ENCODE measurements at places on chromosomes 3 and 15.

DNA sequence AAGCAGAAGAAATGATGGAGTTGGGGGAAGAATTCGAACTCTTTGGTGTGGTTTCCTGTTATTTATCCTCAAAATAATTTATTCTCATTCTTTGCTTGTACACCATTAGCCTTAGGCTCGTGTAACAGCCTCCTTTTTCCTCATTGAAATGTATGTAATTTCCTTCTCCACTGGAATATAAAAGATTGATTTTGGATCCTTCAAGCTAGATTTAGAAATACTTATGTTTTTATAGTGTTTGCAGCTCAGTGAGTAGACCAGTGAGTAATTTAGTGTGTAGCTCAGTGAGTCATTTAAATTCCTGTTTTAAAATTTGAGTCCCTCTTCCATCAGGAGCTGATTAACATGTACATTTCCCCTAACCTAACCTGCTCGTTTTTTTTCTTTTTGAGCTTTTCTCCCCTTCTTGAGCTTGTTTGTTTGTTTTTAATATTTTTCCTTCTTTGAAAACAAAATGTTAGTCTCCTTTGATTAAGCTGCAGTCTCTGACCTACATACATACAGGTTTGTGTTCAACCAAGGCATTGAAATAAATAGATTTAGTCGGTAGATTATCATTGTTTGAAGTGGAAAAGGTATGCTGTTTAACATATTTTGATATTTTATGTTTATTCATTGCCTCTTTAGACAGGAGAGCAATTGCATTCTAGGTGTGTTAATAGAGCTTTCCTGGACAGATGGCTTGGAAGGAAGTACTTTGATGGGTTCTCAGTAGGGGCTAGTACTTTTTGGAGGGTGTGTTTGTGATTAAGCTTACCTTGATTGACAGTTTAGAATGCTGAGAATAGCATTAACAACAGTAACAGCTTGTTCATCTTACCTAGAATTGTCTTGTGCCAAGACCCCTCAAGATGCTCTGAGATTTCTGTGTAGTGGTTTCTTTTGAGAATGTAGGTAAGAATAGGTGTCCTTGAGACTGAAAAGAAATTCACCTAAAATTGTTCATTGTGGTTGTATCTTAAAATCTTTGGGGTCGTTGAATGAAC lies 5.9 kb downstream of the USP3 start:
- no peak for DNase-seq

GRCh38 chr3:195110647-195111318 lies 160.2 kb downstream of the XXYLT1 start:
- peak; percentile 87 for DNase-seq

GRCh38 chr3:128845778-128846485 lies 33.5 kb upstream of the ACAD9 start:
- peak; percentile 81 for DNase-seq

- peak; percentile 89 for DNase-seq
Measured at GRCh38 chr3:101873619-101874018, 24.3 kb downstream of the NFKBIZ start.

- DNase-seq = no peak
Measured at GRCh38 chr3:49867871-49868321, 1.8 kb downstream of the CAMKV start.

- DNase-seq = peak; percentile 72
Measured at GRCh38 chr3:3200632-3201212, 21.2 kb upstream of the CRBN start.

GRCh38 chr3:155130001-155130400 lies 49.9 kb downstream of the MME start:
- no peak for DNase-seq

DNA sequence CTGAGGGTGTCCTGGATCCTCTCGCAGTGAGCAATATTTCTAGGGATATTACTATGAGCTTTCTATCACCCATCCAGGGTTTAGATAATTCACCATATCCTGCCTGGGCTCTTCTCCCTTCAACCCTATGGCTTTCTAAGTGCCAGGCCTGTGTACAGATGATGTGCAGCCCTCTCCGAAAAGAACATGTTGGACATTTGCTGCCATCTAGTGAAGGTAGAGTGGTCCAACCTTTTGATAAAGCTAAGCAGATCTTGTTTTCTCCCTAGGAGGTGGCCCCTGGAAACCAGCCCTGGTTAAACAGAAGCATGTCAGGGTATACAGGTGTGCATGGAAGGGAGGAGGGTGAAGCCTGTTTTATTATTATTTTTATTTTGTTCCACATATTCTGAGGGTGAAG lies 27.9 kb upstream of the SCN10A start:
- peak; percentile 20 for DNase-seq

DNA sequence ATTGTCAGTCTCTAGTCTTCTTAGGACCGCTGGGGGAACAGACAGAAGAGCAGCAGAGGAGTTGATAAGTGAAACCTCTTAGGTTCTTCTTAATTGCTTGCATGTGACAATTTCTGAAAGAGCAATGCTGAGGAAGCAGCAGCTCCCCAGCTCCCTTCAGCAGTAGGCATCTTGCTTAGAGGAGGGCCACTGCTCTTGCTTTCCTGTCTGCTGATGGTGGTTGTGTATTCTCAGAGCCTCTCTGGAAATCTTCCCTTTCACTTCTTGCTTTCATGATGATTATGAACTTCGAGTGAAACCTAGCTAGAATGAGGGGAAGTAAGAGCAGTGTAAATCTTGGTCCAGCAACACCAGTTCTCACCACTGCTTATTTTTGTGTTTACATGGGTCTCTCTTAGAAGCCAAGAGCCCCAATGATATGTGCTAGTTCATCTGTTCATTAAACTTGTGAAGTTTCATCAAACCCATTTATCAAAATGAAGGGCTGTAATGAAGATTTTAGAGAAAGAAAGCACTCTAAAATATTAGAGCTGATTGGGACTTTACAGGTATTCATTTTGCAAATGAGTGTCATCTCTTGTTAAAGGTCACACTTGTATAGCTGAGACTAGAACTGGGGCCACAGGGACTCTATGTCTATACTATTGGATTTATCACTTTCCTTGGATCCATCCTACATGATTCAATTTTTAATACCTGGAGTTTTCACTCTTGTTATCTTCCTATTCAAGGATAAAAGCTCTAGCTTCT lies 246.7 kb downstream of the LPP start:
- peak; percentile 80 for DNase-seq

DNA sequence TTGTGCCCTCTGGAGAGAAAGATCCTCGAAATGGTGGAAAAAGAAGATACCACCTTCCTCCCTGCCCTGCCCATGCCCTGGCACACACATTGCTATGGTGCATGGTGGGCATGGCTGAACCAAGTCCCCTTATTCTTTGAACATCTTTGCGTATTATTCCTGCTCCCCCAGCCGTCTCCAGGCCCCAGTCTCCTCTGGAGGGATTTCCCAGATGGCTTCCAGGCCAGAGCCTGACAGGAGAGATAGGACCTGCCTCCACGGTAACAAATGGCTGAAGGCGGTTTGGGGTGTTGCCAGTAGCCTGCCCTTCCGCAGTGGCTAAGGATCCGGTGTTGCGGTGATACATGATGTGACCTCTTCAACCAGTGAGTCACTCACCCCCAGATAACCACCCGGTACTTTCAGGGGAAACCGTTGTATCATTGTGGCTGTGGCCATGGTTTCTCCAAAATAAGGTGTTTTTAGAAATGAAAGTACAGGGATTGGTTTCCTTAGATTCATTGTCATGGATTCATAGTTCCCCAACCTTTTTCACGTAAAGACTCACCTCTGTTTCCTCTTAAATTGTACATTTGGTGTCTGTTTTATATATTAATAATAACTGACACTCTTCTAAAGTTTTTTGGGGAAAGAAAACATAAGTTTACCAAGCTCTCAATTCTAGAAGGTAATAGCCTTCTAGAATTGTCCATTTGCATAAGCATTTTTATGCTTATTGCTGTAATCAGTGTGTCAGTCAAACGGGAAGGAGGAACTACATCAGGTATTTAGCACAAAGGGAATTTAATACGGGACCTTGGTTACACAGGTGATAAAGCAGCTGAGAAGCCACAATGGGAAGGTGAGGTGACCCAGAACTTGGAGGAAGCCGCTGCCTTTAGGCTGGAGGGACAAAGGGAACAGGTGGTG lies 25.9 kb downstream of the SMAD3 start:
- peak; percentile 81 for DNase-seq

DNA sequence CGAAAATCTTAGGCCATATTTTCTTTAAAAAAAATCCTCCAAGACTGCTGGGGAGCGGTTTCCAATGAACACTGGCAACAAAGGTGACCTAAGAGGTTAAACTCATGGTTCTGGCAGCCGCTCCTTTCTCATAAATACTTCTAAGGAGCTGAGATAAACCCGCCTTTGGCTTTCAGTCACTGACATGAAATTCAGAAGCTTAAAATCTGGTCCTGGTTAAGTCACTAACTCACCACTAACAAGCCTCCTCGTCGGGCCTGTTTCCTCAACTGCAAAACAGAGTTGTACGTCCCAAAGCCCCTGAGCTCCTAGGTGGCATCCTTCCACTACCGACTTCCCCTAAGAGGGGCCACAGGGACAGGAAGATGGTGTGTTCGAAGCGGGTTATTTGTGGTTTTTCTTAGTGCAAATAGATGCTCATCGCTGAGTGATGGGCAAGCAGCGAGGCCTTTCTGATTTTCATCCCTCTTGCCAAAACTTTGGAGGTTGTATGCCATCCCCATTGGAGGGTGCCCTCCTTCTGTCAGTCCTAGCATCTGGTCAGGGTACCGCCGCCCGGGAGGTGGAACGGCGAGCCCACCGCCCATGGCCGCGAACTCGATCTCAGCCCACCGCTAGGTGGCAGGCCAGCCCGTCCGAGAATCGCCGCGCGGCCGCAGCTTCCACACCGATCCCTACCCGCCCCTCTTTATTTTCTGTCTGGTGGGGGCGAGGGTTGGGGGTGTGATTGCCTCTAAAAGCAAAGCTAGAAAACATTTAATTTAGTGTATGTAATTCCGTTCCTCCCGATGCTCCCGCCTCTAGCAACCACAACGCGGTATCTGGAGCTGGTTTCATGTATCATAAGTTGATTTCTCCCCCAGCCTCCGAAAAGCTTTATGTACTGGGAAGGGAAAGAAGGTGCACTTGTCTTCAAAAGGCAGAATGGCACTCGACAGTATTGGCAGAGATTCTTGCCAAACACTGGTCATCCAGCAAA lies 4.6 kb downstream of the BCL6 start:
- peak; percentile 74 for DNase-seq

DNA sequence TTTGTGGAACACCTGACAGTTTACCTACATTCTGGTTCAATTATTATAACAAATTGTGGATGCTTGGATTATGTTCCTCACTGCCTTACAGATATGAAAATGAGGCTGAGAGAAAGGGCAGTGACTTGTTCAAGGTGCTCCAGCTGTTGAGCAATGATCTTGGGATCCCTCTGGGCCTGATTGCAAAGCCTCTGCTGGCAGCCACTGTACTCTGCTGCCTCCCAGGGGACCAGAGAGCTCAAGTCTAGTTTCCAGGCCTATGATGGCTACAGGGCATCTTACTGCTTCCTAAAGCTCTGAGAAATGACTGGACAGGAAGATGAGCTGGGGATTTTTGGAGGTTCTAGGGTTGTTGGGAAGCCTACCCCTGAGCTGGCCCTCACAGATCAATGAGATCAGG lies 2.3 kb upstream of the SHC4 start:
- DNase-seq = no peak

- no peak for DNase-seq
Measured at GRCh38 chr3:119669906-119670570, 7.2 kb downstream of the COX17 start.

DNA sequence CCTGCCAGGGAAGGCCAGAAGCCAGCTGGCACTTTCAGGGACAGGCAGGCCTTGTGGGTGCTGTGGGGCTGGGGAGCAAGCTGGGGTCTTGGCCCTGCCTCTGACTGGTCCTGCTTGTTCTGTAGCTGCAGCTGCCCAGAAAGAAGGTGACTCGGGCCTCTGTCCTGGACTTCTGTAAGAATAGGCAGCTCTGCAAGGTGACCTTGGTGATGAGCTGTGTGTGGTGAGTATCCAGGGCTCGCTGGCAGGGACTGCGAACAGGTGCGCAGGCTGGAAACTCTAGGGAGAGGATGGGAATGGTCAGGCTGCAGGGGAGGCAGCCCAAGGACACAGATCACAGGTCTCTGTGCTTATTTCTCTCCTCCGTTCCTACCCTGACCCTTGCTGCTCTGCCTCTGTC lies 31.2 kb downstream of the SLC22A14 start:
- DNase-seq = no peak

- DNase-seq = no peak
Measured at GRCh38 chr15:59124261-59124660, 19.3 kb downstream of the CCNB2 start.

GRCh38 chr3:163175970-163176369 lies 1679.4 kb downstream of the OTOL1 start:
- DNase-seq = no peak

GRCh38 chr15:98599909-98600691 lies 48.2 kb upstream of the IGF1R start:
- DNase-seq = peak; percentile 48

DNA sequence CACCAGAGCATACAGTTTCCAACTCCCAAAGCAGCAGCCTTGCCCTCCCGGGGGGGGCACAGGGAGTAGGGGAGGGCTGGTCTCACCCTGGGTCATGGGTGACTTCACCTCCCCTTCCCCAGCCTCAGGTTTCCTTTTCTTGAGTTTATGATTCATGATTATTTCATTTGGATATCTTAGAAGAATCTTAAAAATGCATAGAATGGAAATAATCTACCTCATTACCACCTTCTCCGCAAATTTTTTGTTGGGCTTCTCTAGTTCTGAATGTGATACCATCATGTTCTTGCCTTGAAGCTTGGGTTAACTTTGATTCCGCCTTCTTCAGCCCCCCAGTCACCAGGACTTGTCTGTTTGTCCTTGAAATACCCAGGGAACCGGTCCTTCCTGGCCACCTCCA lies 148.8 kb upstream of the ROPN1 start:
- no peak for DNase-seq

GRCh38 chr15:40040770-40041169 lies 1.8 kb upstream of the SRP14 start:
- DNase-seq = no peak

DNA sequence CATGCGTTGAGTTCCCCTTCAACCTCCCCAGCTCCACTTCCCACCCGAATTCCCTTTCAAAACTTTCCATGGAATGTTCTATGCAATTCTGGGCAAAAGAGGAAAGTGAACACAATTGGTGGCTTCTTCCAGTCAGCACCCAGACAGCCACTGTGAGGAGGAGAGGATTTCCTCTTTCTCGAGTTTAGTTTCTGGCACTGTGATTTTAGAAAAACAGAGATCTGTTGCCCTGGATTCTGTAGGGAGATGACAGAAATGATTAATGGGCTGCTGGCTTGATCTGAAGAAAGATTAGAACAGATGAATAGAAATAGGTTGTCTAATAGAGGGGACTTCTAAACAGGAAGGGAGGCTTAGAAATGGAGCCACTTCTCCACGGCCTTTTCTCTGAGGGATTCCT lies 172.0 kb downstream of the MCTP2 start:
- no peak for DNase-seq

DNA sequence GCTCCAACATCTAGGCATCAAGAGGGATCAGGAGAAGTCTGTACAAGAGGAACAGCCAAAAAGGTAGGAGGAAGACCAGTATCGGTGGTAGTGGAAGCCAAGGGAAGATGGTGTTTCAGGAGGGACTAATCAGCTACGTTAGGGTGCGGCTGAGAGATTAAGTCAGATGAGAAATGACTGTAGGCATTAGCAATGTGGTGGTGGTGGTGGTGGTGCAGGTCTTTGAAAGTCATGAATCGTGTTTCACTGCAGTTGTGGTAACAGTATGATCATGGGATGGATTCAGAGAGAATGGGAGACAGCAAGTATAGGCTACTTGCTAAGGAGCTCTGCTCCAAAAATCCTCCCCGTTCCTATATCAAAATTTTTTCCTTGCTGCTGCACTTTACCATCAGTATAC lies 35.5 kb downstream of the ASTE1 start:
- DNase-seq = no peak

GRCh38 chr15:72193836-72194396 lies 3.7 kb downstream of the GRAMD2A start:
- no peak for DNase-seq

All from inflammatory macrophage (primary cell).